ENCODE measurements at places on chromosomes 3 and 15.
A peak's percentile ranks its signal among the peaks of the same experiment; 100 is the strongest.

DNA sequence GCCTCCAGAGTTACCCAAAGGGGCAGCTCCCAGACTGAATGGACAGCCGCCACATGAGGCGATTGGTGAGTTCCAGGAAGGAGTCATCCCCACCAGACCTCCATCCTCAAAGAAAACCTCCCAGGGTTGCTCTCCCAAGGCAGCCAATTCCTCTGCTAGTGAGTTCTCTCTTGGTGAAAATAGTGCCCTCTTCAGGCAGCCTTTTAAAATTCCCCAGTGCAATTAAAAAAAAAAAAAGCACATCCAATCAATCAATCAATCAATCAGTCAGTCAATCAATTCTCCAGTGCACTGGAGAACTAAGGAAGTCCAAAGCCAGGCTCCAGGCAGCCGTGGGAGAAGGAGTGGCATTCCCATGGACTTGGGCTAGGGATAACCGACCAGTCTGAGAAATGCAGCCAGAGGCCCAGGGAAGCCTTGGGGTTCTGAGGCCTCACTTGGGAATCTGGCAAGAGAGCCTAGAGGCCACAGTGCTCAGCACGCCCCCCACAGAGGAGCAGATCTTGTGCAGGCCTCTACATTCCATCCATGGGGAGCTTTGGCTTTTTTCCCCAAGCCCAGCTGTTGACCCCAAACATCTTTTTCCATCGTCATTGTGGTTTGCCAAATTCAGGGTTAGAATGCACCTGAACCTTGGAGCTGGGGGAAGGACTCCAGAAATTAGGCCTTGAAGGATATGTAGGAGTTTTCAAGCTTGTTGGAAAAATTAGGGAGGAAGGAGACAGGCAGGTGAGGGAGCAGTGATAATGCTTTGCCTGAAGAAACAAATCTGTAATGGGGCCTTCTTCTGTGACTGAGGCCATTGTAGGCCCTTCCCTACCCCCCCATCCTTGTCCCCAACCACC, 4.8 kb downstream of the PAQR5 start:
- DNase-seq = no peak

GRCh38 chr15:65233696-65234095, 22.4 kb upstream of the CILP start:
- no peak for DNase-seq

DNA sequence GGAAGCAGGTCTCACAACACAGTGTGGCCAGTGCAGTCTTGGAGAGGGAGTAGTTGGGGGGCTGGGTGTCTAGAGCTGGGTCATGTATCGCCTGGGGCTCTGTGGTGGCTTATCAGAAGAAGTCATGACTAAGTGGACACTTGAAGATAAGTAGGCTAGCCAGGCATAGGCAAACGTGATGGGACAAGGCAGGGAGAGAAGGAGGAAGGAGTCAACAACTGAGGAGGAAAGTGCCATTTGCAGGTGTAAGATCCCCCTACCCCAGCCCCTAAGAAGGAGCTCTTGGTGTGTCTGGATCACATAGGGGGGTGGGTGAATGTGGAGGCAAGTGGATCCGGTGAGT, 352.3 kb downstream of the LRTM1 start:
- DNase-seq = no peak

- DNase-seq = peak; percentile 80
Measured at GRCh38 chr3:59660852-59661625, 611.2 kb upstream of the CFAP20DC start.

DNA sequence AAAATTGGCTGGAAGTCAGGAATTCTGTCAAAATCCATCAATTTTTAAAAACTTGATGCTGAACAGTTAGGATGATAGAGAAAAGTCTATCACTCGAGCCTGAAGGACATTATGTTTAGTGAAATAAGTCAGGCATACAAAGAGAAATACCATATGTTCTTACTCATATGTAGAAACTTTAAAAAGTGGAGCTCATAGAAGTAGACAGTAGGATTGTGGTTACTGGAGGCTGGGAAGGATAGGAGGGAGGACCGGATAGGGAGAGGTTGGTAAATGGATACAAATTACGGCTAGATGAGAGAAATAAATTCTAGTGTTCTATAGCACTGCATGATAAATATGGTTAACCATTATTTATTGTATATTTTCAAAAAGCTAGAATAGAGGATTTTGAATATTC, 389.5 kb upstream of the RASGRP1 start:
- no peak for DNase-seq

All from NCI-H1105 treated with DMSO at 0.1 percent for 48 hours (cell line).